H9 (cell line): ENCODE measurements at places on chromosomes 1 and 21.
A peak's percentile ranks its signal among the peaks of the same experiment; 100 is the strongest.

GRCh38 chr1:203656796-203657747, 30.4 kb downstream of the ATP2B4 start:
- DNase-seq, result no peak

GRCh38 chr1:22913421-22914141, 59.1 kb downstream of the LACTBL1 start:
- no peak for DNase-seq

DNA sequence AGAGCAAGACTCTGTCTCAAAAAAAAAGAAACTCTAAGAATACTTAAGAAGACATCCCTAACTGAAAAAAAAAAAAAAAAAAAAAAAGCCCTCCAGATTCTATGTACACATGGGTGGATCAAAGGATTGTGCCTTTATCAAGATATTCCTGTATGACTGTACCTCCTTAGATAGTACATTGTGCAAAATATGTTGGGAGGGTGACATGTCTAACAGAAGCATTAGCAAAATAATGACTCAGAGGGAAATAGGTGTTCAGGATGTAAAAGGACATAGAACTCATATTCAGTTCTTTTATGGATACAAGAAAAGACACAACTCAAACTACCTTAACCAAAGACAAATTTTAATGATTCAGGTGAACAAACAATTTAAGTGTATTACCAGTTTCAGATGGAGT, 269.8 kb upstream of the KAZN start:
- no peak for DNase-seq

DNA sequence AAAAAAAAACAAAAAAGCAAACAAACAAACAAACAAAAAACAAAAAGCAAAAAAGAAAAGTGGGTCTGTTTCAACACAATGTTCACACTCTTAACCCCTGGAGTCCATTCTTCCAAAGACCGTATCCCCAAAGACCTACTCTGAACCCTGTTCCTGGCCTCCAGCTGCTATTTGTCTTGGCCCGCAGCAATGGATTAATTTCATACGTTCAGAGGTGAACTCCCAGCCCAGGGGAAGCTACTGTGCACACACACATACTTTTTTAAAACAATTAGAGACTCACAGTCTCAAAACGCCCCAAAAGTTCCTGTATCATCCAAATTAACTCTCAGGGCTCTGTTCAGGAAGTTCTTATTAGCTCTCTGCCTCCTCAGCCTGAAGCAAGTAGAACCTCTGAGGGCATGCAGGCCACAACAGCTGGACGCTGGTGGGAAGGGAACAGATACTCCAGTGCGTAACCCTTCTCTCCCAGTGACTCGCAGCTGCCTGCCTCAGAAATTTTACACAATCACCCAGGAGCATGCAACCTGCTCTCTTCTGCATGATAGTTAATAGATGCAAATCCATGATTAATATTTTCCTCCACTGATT, 395.4 kb downstream of the RRAGC start:
- DNase-seq, result no peak

GRCh38 chr1:207103892-207104373, at the start of gene C4BPA:
C4BPA (plus strand) TSS chr1:207104233; CDS start chr1:207113026, 8,793 bp downstream.
- DNase-seq, result no peak

DNA sequence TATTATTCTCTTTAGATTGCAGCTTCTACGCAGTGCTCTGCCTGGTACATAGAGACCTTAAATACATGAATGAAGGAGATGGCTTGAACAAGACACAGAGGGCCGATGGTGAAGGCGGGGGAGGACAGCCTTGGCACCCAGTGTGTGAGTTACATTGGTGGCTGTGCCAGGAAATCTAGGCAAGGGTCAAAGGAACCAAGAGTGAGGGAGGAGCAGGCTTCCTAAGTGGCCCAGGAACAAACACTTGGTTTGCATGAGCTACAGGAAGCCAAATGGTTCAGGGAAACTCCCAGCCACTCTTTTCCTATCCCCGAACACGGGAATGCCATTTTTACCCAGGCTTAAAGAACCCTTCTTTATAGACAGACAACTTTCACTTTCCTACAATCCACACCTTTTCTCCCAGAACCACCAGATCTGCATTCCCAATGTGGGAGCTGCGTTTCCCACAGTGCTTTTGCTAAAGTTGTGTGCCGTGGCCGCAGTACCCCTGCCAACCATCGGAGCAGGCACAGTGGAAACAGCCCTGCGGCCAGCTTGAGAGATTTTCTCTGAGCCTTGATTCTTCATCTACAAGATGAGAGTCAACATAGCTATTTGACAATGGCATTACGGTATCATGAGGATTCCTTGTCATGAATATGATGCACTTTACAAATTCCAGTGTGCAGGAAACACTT, 3.5 kb upstream of the CLEC20A start:
- DNase-seq, result peak; percentile 50

DNA sequence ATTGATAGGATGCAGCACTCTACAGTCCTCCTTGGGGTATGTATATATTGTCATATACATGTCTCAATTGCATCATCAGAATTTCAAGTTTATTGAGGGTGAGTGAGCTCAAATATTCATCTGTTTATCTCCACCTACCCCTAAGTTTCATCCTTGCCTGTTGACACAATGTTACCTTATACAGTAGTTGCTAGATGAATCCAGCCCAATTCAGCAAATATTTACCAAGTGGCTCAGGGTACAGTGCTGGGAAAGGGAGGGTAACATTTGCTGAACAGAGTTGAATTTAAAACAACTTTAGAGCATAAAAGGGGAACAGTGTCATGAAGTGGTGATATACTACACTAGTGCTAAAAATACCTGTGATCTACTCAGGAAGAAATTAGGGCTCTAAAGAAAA, 14.4 kb downstream of the ELAVL4 start:
- no peak for DNase-seq

GRCh38 chr1:78289603-78290002, 201.2 kb upstream of the PTGFR start:
- no peak for DNase-seq

GRCh38 chr1:27556781-27557595, 47.0 kb downstream of the AHDC1 start:
- peak; percentile 96 for DNase-seq

DNA sequence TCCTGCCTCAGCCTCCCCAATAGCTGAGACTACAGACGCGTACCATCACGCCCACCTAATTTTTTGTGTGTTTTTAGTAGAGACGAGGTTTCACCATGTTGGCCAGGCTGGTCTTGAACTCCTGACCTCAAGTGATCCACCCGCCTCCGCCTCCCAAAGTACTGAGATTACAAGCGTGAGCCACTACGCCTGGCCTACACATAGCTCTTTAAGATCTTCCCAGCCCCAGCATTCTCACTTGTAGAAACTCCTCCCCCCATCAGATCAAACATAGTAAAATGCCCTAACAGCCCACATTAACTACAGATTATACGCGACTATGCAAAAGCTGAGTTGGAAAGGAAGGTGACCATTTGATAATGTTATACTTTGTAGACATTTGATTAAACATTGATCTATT, 634.8 kb downstream of the MATN1 start:
- DNase-seq, result no peak

DNA sequence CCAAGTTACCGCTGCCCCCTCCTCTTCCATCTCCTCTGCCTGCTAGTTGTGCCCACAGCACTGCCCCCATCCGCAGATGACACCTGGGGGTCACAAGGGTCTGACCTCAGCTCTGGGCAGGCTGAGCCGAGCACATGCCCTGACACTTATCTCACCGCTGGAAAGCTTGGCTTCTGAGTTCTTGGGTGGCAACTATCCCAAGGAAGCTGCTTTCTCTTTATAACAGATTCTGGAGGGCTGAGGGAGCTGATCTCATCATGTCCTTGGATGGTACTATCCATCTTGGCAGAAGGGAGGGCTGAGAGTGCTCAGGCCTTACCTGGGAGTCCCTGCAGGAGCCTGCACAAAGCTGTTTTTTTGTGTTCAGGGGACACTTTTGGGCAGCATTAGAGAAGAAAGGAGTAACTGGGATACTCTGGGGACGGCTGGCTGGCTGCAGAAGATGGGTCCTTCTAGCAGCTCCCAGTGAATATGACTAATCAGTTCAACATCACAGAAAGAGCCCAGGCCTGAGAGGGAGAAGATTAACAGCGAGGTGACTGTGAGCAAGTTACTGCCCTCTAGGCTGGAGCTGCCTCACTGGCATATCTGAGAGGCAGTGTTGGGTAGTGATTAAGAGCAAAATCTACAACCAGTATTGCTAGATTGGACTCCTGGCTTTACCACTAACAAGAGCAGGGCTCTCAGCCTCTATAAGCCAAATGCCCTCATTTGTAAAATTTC, 71.6 kb downstream of the PLXNA2 start:
- no peak for DNase-seq

DNA sequence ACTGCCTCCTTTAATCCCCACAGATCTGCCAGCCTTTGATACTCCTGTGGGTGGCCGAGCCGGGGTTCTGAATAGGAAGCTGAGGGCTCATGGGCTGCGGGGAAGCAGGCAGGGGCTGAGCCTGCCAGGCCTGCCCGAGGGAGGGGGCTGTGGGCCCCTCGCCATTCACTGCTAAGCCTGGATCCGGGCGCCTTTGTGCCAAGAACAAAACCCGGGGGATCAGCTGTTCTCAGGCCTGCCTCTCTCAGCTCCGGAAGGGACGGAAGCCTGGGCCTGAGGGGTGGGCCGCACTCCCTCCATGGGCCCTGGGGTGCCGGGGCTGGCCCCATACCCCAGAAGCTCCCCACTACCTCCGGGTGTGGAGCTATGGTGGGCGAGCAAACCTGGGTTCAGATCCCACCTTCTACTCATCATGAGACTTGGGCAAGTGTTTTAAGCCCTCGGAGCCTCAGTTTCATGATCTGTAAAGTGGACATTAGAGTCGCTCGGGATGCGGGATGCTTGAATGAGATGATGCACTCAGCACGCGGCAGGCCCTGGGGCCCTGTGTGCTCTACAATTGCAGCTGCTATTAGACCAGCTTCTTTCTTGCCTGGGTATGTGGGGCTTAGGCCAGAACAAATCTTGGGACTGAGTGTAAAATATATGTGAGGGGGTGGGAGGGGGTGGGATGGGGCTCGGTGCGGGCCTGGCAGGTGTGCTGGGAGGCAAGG, 19.2 kb upstream of the EPHA2 start:
- no peak for DNase-seq

GRCh38 chr1:206101351-206102045, 15.7 kb downstream of the AVPR1B start:
- DNase-seq, result no peak

- peak; percentile 85 for DNase-seq
Measured at GRCh38 chr1:26021647-26022403, at the start of gene EXTL1. EXTL1 (plus strand) TSS chr1:26021775; CDS start chr1:26022647, 872 bp downstream.

- DNase-seq, result peak; percentile 93
Measured at GRCh38 chr21:32392880-32393676, at the start of gene URB1. URB1 (minus strand) TSS chr21:32393012; CDS start chr21:32392910, 102 bp downstream.
